DMS79 (cell line): ENCODE measurements at places on chromosomes 5 and 9.

- DNase-seq, result no peak
These were observed 284.8 kb downstream of the CRB2 start for GRCh38 chr9:123640792-123641222.

DNA sequence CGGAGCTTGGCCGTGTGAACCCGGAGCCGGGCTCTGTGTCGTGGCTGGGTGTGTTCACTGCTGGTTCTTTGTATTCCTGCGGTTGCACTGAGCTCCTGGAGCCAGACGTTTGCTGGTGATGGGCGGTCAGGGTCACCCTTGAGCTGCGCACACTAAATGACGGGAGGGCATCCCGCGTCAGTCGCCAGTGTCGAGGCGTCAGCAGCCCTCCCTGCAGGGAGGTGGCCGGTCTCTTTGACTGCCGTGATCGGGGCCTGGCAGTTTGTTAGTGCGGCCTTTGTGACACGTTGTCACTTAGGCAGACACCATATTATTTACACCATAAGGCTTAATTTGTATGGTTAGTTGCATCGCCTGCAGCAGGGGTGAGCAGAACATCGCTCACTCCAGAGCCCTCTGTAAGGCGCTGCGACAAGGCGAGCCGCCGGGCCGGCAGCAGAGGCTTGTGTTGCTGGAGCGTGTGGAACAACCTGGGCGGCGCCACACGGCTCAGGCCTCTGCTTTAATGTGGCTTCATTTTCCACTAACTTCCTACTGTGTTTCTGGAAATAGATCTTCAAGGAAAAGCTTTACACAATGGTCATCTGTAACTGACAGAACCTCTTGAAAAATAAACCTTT is 8.3 kb downstream of the NDUFS6 start:
- DNase-seq, result no peak

DNA sequence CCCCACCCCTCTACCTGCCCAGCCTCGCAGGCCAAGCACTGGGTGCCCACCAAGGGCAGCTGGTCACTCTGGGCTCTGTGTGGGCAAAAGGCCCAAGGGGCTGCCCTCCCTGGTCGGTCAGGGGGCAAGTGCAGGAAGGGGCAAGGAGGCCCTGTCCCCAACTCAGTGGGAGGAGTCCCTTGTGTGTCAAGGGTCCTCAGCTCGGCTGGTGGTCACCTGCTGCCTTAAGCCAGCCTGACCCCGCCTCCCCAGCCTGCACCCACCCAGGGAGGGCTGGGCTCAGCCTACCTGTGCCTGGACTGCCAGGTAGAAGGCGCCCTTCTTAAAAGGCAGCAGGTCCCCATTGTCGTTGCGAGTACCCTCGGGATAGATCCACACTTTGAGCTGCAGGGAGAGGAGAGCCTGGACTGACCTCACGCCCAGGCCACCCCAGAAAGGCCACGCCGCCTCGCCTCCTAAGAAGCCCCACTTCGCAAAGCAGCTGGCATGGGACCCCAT is 10.9 kb downstream of the AGPAT2 start:
- no peak for DNase-seq

DNA sequence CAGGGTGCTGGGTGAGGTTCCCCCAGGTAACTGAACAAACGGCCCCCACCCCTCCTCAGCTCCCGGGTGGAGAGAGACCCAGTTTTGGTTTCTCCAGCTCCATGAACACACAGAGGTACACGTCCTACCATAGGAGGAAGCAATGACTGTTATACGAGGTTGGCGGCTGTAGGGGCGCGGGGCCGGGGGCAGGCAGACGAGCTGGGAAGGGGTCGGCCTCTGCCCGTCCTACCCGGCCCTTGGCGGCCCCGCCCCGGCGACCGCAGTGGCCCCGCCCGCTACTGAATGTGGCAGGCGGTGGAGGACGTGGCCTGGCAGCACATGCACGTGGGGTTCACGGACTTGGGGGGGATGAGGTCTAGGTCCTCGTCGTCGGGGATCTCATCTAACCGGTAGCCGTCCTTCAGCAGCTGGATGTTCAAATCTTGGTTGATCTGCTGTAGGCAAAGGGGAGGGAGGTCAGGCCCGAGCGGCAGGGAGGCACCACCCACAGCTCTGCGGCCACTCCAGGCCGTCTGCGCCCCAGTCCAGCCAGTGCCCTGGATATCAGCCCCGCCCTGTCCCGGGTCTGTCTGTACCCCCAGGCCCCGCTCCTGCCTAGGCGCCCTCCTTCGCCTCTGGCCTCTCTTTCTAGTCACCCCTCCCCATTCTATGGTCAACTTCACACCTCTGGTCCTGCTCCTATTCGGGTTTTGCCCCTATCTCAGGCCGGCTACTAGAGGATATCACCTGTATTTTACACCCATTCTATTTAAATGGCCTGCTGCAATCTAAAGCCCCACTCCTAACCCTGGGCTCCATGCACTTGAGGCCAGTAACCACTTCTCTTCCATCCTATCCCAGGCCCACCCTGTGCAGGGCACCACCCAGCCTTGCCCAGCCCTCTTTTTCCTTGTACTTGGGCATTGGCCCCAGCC is 24.2 kb upstream of the MYORG start:
- no peak for DNase-seq

DNA sequence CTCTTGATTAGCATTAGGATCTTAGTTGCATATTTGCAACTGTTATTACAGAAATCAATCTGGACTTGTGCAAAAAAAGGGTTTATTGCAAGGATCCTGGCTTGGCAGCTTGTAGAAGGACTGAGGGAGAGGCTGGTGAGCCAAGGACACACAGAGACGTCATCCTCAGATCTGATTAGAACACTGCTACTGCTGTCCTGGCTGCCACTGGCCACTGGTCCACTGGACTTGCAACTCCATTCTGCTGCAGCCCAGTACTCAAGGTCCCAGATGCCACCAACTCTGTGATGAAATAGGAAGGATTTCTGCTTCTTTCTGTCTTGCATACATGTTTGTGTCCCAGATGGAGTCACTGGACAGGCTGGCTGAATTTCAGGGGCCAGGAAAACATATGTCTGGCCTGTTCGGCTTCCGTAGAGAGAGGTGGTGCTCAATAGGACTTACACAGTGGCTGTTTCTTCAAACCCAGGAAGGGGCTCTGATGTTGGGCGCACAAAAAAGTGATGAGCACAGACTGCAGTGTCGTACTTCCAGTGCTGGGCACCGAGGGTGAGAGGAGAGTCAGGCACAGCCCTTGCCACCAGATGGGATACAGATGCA is 68.9 kb upstream of the SH3PXD2B start:
- DNase-seq, result no peak

GRCh38 chr9:137406876-137407589 is 15.9 kb downstream of the EXD3 start:
- DNase-seq, result peak; percentile 34

DNA sequence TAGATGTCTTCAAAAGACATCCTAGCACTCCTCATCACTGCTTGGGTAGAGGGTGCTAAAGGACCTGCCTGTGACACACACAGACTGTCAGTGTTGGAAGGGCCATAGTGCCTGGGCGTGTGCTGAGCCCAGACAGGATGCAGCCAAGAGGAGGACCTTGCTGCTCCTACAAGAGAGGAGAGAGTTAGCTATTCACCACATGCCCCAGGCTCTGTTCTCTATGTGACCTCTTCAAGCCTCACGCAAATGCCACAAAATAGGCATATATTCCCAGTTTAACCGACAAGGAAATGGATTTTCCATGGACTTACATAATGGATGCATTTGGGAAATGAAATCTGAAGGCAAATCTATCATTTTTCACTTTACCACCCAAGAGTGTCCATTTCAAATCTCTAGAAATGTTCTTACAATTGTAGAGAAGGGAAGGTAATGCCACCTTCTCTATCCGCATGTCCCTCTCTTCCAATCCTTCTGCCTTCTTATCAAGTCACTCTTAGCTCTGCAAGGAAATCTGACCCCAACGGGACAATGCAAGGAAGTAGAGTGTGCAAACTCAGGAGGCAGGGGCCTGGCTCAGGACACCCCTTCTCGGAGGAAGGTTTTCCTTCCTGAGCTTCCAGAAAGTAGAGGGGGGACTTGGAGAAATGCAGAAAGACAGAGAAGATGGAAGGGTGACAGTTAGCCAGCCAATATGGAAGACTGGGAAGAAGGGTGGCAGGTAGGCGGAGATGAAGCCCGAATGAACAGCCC is 49.5 kb downstream of the TRIM32 start:
- DNase-seq, result no peak

GRCh38 chr5:9947225-9947714 is 302.4 kb downstream of the ATPSCKMT start:
- DNase-seq, result no peak
